H9 (cell line): ENCODE measurements at places on chromosomes 11 and 22. TPM values are rescaled to one million over a fixed set of nuclear protein-coding genes. Genes with fewer than 3 reads are reported as not detected.

UCP3 gene
- 0.77 and 0.85 TPM in 2 replicates for total RNA-seq

HTR3A gene
- 3.5 and 4.1 TPM in 2 replicates for total RNA-seq

TTC28 gene
- 12.6 and 13.6 TPM in 2 replicates for total RNA-seq

PIH1D2 gene
- 1.1 and 1.4 TPM in 2 replicates for total RNA-seq

SCGB1C1 gene
- total RNA-seq = not detected in 2 replicates

SYNGR1 gene
- total RNA-seq = 13.2 and 14.3 TPM in 2 replicates

CPT1B gene
- 65.7 and 68.3 TPM in 2 replicates for total RNA-seq

OR4C6 gene
- not detected in 2 replicates for total RNA-seq

GPR83 gene
- 0.15 TPM in 1 of 2 replicates, not detected in the other for total RNA-seq

OR51E2 gene
- total RNA-seq = not detected in 2 replicates

CCDC73 gene
- total RNA-seq = 0.04 TPM in 1 of 2 replicates, not detected in the other

XKR3 gene
- total RNA-seq = 0.22 TPM in 1 of 2 replicates, not detected in the other

ARHGAP20 gene
- 0.04 and 0.09 TPM in 2 replicates for total RNA-seq

PGA5 gene
- total RNA-seq = 0.33 TPM in 1 of 2 replicates, not detected in the other

KCNJ5 gene
- 0.04 and 0.11 TPM in 2 replicates for total RNA-seq

DNA sequence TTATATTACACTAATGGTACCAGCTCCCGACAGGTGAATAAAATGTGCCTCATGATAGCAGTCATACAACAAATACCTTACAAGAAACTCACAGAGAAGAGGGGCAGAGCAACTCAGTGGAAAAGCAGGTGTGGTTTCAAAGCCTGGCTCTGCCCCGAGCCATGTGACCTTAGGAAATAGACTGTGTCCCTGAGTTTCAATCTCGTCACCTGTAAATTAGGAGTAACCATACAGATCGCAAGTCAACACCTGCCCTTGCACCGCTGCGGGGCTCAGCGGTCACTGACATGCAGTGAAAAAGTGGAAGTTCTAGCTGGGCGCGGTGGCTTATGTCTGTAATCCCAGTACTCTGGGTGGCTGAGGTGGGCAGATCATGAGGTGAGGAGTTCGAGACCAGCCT, 11.9 kb upstream of the MRTFA start:
- no peaks in the 10 kb centered on the region for H3K36me3 ChIP-seq
- no peak overlapping the region for H3K4me3 ChIP-seq
- H3K4me1 ChIP-seq = no peaks in the 10 kb centered on the region; the same call in 1 of the 2 replicates
- DNase-seq = no peak
- H3K27me3 ChIP-seq = no peaks in the 10 kb centered on the region

DNA sequence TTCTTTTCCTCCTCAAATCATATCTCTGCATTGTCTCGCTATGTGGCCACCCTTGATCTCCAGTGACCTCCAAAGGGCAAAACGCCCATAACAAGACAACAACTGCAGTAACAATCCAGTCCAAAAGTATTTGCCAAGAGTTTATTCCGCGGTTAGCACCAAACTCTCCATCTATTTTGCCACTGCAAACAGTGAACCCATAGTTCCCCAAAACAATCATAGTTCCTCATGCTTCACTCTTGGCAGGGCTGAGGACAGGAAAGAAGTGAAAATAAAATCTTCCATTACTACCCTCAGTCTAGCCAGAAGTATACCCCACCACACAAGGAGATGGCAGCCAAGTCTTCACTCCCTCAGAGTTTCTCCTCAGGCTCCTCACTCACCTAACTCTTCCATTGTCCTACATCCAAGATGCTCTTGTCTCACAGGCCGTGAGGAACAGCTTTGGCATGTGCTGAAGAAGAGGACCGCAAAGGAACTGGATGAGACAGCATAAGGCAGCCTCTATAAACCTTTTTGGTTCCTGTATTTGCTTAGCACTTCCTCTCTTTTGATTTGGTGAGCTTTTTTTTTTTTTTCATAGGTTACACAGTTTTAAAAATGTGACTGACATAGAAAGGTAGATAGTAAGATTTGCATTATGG, at the start of gene LPXN:
LPXN (minus strand) TSS at position 480 of the 644 bp plus-strand sequence; CDS start at position 396, 84 bp downstream.
- no peaks in the 10 kb centered on the region for H3K27me3 ChIP-seq
- H3K4me3 ChIP-seq = peak within 1 kb of the TSS; percentile 99
- no peak for DNase-seq

DNA sequence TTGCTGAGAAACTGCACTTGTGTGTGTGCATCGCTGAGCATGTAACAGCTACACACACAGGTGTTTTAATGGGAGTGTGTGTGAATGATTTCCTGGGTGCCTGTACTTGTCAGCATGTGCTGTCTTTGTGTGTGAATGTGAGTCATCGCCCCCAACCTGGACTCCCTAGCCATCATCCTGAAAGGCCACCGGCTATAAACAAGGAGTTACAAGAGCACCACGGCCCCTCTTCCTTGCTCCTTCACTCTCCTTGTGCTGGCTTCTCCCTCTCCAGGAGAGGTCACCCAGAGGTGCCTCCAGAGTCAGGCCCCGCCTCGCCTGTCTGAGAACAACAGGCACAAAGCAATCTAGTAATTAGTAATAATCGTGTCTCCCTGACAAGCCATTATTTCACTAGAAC, 419.2 kb downstream of the BUD13 start:
- no peaks in the 10 kb centered on the region for H3K27me3 ChIP-seq
- H3K36me3 ChIP-seq = 0 out of 2 replicates have a peak, but pooled peaks cover 2% of the 10 kb centered on the region
- H3K27ac ChIP-seq = no peak overlapping the region
- no peaks in the 10 kb centered on the region for H3K4me1 ChIP-seq

DNA sequence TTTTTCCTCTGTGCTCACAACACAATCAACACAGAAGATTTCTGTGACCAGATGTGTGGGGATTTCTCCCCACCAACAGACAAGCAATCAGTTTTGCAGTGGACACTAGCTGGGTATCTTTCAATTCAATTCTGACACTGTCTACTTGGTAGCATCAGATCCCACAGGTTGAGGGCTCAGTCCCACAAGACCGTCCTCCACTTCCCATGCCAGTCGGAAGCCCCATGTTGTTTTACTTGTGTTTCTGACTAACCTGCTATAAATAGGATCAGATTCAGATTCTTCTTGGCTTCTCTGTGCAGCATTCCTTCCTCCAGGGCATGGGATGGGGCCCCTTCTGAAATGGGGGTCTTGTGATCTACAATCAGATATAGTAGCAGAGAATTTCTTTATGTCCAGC, 19.6 kb downstream of the ACER3 start:
- H3K36me3 ChIP-seq = no peaks in the 10 kb centered on the region
- no peak overlapping the region for H3K4me3 ChIP-seq
- no peak for DNase-seq

DNA sequence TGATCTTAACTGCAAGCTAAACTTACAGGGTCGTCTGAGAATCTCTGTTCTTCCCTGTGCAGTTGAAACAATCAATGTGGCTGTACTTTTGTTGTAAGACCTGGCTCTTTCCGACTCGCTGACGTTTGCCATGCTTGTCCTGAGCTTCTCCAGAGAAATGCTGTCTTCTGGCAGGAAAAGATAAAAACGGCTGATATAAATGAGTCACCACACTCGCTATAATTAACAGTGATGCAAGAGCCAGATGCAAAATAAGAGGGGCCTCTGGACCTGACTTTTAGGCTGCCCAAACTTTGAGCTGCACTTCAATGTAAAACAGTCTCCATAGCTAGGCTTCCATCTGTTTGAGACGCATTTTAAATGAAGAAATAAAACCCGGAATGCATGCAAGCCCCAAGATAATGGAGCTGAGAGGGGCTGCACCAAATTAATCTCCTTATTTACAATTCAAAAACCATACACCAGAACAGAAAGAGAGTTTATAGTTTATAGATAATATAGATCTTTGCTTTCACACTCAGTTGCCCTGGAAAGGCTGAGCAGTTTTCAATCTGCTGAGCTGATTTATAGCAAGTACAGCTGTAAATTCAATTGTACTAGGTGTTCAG, 48.5 kb downstream of the WT1 start:
- H3K4me1 ChIP-seq = no peaks in the 10 kb centered on the region
- no peaks in the 10 kb centered on the region for H3K27me3 ChIP-seq
- H3K36me3 ChIP-seq = no peaks in the 10 kb centered on the region
- no peak overlapping the region for H3K27ac ChIP-seq
- no peak overlapping the region for H3K4me3 ChIP-seq

DNA sequence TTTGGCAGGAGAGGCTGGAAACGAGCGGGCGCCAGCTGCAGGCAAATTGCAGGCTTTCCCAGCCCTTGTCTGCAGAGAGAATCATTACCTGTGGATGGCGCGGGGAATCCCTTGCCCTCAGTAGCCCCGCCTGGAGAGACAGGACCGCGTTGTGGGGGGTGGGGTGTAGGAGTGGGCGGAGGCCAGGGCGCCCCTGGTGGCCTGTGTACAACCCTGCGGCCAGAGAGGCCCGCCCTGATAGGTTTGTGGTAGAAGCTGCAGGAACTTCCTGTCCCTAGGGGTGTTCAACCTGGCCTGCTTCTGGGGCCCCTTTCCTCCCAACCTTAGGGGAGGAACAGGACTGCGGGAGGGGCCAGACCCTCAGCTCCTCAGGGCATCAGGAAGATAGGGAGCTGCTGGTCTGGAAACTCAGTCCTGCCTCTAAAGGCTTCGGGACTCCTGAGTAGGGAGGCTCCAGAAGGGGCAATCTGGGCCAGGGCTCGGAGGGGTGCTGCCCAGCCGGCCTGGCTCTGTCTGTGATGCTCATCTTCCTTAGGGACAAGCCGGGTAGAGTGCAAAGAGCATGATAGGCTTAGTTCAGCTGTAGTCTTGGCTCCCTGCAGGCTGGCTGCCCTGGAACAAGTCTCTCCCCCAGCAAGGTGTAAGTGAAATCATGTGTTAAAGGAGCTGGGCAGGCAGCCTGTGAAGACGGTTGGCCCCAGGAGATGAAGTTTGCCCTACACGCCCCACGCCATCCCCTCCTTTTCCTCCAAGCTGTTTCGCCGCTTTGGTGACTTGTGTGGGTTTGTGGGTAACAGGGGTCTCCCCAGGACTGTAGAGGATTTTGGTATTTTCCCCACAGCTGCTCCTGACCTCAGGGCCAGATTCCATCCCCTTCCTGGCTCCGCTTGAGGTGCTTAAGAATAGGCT, 24.1 kb upstream of the SUSD2 start:
- no peaks in the 10 kb centered on the region for H3K27me3 ChIP-seq
- DNase-seq = peak; percentile 95
- H3K4me1 ChIP-seq = no peaks in the 10 kb centered on the region; the same call in 1 of the 2 replicates
- peaks cover 3% of the 10 kb centered on the region for H3K36me3 ChIP-seq

- DNase-seq = no peak
- no peak overlapping the region for H3K4me3 ChIP-seq
- peaks cover 23% of the 10 kb centered on the region for H3K36me3 ChIP-seq
- no peaks in the 10 kb centered on the region for H3K4me1 ChIP-seq
- no peak overlapping the region for H3K27ac ChIP-seq
These were observed 60.0 kb downstream of the DKK3 start for GRCh38 chr11:11948242-11948947.

- no peaks in the 10 kb centered on the region for H3K36me3 ChIP-seq
- H3K4me3 ChIP-seq = no peak overlapping the region
- H3K4me1 ChIP-seq = no peaks in the 10 kb centered on the region
- DNase-seq = no peak
- H3K27ac ChIP-seq = no peak overlapping the region
- H3K27me3 ChIP-seq = no peaks in the 10 kb centered on the region; the same call in 1 of the 2 replicates
These were observed 6.7 kb upstream of the ANAPC15 start for GRCh38 chr11:72119198-72119597.

DNA sequence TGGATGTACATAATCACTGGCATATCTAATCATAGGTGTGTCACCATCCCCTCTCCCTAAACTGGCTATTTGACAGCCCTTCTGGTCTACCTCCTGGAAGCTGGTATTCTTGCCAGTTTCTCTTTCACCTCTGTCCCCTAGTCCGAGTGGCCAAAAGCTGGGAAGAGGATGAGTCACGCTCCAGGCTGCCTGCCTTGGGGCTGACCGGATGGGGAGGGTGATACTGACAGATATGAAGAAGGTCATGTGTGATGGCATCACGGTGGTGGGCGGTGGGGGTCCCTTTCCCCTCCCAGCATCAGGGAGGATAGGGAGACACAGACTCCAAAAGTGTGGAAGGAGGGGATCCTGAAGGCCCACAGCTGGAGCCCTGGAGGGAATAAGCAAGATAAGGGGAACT, 4.8 kb downstream of the OAF start:
- no peaks in the 10 kb centered on the region for H3K4me1 ChIP-seq
- no peak for DNase-seq
- no peak overlapping the region for H3K27ac ChIP-seq
- no peak overlapping the region; the same call in 1 of the 2 replicates for H3K4me3 ChIP-seq
- H3K27me3 ChIP-seq = peaks cover 51% of the 10 kb centered on the region
- no peaks in the 10 kb centered on the region for H3K36me3 ChIP-seq

GRCh38 chr11:64356498-64357411, 2.2 kb upstream of the RPS6KA4 start:
- H3K4me3 ChIP-seq = peak overlapping the region; percentile 34
- H3K36me3 ChIP-seq = peaks cover 3% of the 10 kb centered on the region; the same call in 2 of the 3 replicates
- peaks cover 2% of the 10 kb centered on the region; the same call in 1 of the 2 replicates for H3K4me1 ChIP-seq
- DNase-seq = peak; percentile 89

DNA sequence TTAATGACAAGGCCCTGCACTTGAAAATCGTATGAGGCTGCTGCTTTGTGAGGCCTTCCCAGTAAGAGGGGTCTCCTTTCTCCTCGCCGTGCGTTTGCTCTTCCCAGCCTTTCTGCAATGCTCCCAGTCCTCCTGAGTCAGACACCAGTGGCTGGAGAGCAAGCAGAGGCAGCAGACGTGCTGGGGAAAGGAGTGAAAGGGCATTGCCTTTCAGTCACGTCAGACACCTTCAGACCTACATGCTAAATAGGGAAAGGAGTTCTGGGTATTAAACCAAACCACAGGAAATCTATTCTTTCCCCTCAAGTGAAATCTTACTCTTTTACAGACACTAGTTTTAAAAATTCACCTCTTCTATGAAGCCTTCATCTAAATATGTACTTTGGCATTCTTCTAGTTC, 274.8 kb downstream of the NTM start:
- H3K36me3 ChIP-seq = no peaks in the 10 kb centered on the region
- DNase-seq = no peak
- H3K4me1 ChIP-seq = peaks cover 15% of the 10 kb centered on the region; the same call in 1 of the 2 replicates
- H3K27ac ChIP-seq = no peak overlapping the region

DNA sequence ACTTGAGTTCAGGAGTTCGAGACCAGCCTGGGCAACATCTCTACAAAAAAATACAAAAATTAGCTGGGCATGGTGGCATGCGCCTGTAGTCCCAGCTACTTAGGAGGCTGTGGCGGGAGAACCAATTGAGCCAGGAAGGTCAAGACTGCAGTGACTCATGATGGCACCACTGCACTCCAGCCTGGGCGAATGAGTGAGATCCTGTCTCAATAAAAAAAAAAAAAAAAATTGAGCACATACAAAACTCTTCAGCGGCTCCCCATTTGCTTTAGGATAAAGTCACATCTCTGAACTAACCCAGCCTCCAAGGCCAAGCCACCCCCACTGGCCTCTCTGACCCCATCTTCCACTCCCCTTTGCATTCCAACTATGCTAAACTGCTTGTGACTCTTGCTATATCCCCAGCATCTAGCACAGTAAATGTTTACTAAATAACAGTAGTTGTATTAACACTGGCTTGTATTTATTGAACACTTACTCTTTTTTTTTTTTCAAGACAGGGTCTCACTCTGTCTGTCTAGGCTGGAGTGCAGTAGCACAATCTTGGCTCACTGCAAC, 28.9 kb downstream of the CREB3L1 start:
- DNase-seq = no peak
- no peaks in the 10 kb centered on the region for H3K27me3 ChIP-seq
- no peaks in the 10 kb centered on the region for H3K4me1 ChIP-seq
- H3K27ac ChIP-seq = no peak overlapping the region

GRCh38 chr22:44269117-44269498, 43.6 kb downstream of the SHISAL1 start:
- no peak for DNase-seq
- H3K27ac ChIP-seq = no peak overlapping the region
- H3K36me3 ChIP-seq = peaks cover 2% of the 10 kb centered on the region
- H3K4me3 ChIP-seq = no peak overlapping the region

GRCh38 chr22:43633631-43634285, 178.3 kb downstream of the EFCAB6 start:
- no peaks in the 10 kb centered on the region for H3K36me3 ChIP-seq
- no peak overlapping the region for H3K27ac ChIP-seq
- H3K27me3 ChIP-seq = no peaks in the 10 kb centered on the region
- no peak overlapping the region for H3K4me3 ChIP-seq
- H3K4me1 ChIP-seq = no peaks in the 10 kb centered on the region; the same call in 1 of the 2 replicates
